ENCODE measurements at places on chromosomes 5 and 9.

GRCh38 chr5:159053708-159054107 lies 46.0 kb downstream of the EBF1 start:
- no peak for DNase-seq

GRCh38 chr9:93005876-93006275 lies 52.6 kb upstream of the SUSD3 start:
- DNase-seq = no peak

- DNase-seq = no peak
Observed at GRCh38 chr9:133737774-133738639, at the start of gene SARDH. TSS of gene SARDH (minus strand) at chr9:133738352. CDS start at chr9:133734173, 4,179 bp downstream.

- DNase-seq = no peak
Observed at GRCh38 chr9:34505370-34506120, 17.2 kb downstream of the ENHO start.

DNA sequence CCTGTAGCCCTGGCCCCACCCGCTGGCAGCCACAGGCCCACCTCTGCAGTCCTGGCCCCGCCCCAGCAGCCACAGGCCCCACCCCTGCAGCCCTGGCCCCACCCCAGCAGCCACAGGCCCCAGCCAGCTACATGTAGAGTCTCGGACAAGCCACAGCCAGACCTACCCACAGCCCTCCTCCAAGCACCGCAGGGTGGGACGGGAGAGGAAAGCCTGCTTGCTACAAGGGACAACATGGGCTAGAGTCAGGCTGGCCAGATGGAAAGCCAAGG lies 49.5 kb upstream of the SARDH start:
- DNase-seq = no peak

- no peak for DNase-seq
Observed at GRCh38 chr5:59037941-59038797, 455.3 kb downstream of the RAB3C start.

DNA sequence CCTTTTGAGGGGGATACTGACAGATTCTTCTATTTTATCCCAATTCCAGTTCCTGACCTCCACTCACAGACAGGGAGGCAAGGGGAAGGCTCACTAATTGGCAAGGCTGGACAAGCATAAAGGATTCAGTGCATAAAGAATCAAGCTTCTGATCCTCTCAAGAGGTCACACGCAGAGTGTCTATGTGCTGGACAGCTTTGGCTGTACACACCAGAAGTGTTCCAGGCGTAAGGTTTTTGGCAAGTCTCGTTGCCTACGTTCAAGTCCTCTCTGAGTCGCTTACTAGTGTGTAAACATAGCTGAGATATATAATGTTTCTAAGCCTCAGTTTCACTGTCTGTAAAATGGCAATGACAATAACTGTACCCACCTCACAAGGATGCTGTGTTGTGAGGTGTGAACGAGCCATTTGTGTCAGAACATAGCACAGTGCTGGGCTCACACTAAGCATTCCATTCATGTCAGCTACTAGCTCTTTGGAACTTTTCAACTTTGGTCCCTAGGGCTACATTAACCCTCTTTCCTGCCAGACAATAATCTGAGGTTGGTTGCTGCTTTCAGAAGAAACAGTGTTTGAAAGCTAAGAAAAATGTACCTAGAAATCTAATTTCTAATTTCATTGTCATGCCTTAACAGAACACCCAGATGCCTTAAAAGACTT lies 52.1 kb downstream of the PALM2AKAP2 start:
- no peak for DNase-seq

- no peak for DNase-seq
Observed at GRCh38 chr5:110342683-110343082, 383.8 kb downstream of the TMEM232 start.

- no peak for DNase-seq
Observed at GRCh38 chr9:70883963-70884793, 237.2 kb downstream of the TRPM3 start.

DNA sequence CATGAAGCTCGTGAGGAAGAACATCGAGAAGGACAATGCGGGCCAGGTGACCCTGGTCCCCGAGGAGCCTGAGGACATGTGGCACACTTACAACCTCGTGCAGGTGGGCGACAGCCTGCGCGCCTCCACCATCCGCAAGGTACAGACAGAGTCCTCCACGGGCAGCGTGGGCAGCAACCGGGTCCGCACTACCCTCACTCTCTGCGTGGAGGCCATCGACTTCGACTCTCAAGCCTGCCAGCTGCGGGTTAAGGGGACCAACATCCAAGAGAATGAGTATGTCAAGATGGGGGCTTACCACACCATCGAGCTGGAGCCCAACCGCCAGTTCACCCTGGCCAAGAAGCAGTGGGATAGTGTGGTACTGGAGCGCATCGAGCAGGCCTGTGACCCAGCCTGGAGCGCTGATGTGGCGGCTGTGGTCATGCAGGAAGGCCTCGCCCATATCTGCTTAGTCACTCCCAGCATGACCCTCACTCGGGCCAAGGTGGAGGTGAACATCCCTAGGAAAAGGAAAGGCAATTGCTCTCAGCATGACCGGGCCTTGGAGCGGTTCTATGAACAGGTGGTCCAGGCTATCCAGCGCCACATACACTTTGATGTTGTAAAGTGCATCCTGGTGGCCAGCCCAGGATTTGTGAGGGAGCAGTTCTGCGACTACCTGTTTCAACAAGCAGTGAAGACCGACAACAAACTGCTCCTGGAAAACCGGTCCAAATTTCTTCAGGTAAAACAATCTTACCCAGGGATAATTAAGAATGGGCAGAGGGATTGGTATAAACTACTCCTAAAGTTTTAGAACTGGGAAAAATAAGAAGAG lies 12.9 kb downstream of the ITGA1 start:
- DNase-seq = no peak

- DNase-seq = no peak
Observed at GRCh38 chr5:91033370-91033769, 349.7 kb downstream of the ARRDC3 start.

GRCh38 chr5:145246961-145247744 lies 588.0 kb downstream of the PRELID2 start:
- no peak for DNase-seq

GRCh38 chr5:55140908-55141665 lies 18.9 kb upstream of the GPX8 start:
- no peak for DNase-seq

DNA sequence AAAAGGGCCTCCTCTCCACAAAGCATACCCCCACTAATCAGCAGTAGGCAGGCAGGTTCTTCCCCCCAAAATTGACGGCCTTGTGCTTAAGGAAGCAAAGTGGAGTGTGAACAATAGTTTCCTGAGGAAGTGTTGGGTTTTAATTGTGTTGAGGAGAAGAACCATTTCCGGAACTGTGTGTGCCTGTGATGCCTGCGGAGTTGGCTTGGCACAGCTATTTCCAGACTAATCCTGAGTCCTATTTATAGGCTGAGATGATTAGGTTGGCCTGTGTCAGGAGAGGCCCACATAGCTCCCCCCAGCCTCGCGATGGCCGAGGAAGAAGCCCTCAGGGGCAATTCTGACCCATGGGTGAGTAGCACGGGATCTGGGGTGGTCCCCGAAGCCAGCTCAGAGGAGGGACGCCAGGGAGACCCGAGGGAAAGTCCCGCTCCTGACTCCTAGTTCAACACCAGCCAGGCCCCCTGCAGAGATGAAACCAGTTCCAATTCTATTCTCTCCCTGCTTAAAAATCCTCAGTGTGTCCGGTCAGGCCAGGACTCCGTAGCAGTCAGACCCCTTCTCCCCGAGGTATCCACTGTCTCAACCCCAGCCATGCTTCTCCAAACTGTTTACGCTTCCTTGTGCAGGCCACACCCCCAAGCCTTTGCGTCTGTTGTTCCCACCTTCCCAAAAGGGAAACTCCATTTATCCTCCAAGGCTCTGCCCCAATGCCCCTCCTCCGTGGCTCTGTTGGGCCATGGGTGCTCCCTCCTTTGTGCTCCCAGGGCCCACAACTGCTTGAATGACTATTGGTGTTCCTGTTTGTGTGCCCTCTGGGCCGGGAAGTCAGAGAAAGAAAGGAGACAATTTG lies 18.1 kb downstream of the GSN start:
- no peak for DNase-seq

DNA sequence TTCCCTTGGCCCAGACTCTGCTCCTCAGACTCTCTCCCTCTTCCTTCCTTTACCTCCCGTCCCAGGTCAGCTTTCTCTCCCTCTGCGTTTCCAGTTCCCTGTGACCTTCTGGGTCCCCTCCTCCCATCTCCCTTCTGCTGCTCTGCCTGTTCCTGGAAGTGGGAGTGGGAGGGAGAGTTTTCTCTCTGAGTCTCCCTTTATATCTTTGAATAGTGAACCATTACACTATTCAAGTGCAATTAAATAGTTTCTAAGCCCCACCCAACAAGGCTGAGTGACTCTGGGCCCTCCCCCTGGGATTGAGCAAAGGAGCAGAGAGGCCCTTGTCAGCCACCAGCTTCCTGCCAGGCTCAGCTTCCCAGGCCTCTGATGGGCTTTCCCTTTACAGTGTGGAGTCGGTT lies 34.8 kb downstream of the THBS4 start:
- DNase-seq = no peak

DNA sequence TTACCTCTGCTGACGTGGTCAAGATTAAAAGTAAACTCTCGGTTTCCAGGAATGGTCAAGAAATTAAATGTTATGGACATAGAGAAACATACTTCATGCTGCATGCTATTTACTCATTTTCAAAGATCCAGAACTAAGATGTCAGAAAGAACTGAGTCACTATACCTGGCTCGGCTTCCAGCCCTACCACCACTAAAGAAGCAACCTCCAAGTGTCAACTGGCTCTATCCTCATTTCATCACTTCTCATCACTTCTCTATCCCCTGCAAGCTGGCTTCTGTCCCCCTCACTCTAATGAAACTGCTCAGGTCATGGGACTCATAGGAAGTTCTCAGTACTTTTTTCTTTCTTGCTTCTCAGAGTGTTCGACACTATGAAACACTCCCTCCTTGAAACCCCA lies 116.2 kb downstream of the CDK5RAP2 start:
- DNase-seq = no peak

GRCh38 chr5:110768138-110768860 lies 29.5 kb downstream of the SLC25A46 start:
- DNase-seq = no peak

DNA sequence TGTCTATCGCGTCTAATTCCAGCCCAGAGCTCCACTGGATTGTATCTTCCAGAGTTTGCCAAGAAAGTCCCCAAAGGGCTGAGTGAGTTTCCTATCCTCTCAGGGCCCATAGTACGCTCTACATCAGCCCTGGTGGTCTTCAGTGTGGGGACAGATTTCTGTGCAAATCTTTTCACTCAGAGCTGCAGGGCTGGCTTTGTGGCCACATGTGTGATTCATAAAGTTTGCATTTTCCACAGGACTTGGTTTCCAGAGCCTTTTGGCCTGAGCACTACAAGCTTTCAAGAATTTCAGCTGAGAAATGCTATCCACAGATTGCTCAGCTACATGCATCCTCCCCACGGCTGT lies 76.7 kb upstream of the CXCL14 start:
- no peak for DNase-seq

- DNase-seq = no peak
Observed at GRCh38 chr5:107389130-107389774, 281.5 kb downstream of the EFNA5 start.

GRCh38 chr5:140189977-140190871 lies 15.2 kb downstream of the CYSTM1 start:
- DNase-seq = no peak

- DNase-seq = no peak
Observed at GRCh38 chr9:116002181-116002580, 151.4 kb upstream of the PAPPA start.

- DNase-seq = no peak
Observed at GRCh38 chr5:150376799-150377771, 19.6 kb downstream of the TCOF1 start.

DNA sequence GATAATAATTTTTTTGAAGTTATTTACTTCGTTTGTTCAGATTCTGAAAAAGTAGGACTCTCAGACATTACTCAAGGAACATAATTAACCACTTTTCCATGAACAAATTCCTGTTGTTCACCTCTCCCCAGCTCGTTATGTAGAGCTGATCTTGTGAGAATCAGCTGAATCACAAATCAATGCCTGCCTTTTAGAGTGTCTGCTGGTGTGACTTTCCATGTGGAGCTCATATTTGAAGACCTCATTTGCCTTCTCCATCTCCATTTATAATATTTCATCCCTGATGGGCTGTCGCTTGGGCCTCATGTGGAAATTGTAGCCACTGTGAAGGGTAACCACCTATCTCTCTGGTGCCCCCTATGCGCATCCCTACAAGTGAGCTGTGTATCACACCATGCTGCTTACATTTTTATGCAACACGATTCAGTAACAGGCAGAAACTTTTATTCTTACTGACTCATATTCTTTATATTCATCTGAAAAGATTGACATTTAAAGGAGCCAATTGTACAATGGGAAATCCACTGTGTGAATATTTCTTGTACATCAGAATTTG lies 111.3 kb downstream of the STK32A start:
- DNase-seq = no peak

DNA sequence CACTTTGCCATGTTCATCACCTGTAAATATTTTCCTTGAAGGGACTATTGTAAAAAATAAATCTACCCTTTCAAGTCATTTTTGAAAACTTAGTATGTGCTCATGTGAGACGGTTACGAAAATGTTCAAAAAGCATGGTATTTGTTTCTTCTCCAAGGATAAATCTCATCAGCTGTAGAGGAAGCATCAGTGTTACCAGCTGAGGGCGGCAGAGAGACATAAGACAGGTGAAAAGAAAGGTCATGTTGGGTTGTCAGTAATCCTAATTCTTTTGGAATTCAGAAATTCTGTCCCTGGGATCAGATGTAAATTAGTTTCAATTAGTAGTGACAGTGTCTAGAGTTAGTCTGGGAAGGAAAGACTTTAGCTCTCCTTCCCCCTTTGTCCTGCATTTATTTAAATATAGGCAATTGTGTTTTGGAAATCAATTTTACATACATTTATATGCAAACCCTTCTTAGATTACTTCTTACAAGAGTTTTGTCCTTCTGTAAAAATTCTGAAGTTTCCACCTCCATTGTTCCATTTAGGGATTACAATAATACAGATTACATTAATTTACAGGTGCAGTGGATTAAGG lies 791.9 kb upstream of the CDH6 start:
- no peak for DNase-seq

- no peak for DNase-seq
Observed at GRCh38 chr5:146520731-146521130, 4.7 kb upstream of the GPR151 start.

- DNase-seq = no peak
Observed at GRCh38 chr9:28439688-28440087, 866.4 kb upstream of the C9orf72 start.

GRCh38 chr9:111475195-111475594 lies 9.0 kb downstream of the ECPAS start:
- DNase-seq = no peak

DNA sequence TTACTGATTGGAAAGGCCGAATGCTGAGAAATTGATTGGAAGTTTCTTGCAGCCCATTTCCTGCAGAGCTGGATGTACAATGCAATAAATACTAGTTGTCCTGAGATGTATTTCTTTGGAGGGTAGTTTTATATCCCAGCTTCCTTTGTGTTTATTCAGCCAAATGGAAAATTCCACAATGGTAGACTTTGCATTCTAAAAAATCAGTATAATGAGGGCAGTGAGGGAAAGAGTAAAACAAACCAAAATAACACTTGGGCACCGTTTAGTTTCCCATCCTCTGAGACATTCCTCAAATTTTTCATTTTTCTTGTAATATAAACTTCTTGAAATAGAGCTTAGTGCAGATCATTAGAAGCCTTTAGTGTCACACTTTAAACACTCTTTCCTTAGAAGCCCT lies 379.4 kb downstream of the EBF1 start:
- DNase-seq = no peak

Measured in stimulated activated CD8-positive, alpha-beta memory T cell treated with anti-CD3 and anti-CD28 coated beads, Interleukin-7, amount 100 ng/mL, for 1 hour (primary cell).